ENCODE measurements at places on chromosomes 11 and 22.

DNA sequence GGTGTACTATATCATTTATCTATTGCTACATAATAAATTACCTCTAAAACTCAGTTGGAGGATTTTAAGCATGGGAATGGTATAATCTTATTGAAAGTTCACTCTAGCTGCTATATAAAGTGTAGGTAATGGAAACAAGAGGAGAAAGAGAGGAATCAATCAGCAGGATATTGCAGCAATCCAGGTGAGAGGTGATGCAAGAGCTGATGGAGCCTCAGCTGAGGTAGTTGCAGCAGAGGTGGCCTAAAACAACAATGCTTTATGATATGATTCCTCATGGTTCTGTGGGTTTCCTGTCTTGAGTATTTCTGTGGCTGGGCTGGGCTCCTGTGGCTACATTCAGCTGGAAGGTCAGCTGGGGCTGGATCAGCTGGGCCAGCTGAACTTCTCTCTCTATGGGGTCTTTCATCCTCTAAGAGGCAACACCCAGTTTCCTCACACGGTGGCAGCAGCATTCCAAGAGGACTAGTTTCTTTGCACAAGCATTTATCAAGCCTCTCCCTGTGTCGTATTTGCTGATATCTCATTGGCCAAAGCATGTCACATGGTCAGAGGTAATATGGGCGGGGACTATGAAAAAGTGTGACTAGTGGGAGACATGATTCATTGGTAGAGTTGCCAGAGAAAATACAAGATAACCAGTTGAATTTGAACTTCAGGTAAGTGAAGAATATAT lies 135.4 kb upstream of the LARGE1 start:
- no peak for DNase-seq

DNA sequence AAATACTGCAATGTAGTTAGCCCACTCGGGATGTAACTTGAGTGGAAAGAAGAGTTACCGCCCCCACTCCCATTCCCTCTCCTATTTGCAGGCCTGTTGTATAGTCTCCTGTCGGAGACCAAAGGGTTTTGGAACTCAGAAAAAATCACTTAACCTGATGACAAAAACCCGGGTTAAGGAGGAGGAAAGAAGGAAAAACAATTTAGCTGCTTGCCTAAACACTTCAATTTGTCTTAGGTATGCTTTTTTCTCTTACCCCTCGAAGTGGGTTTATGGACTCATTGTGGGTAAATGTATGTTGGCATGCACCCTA lies 2.2 kb downstream of the YAP1 start:
- no peak for DNase-seq

GRCh38 chr11:70933981-70934583 lies 318.3 kb downstream of the SHANK2 start:
- DNase-seq, result no peak

GRCh38 chr11:86625544-86625943 lies 46.9 kb downstream of the ME3 start:
- DNase-seq, result no peak

GRCh38 chr22:17429516-17429915 lies 60.3 kb downstream of the CECR2 start:
- no peak for DNase-seq

DNA sequence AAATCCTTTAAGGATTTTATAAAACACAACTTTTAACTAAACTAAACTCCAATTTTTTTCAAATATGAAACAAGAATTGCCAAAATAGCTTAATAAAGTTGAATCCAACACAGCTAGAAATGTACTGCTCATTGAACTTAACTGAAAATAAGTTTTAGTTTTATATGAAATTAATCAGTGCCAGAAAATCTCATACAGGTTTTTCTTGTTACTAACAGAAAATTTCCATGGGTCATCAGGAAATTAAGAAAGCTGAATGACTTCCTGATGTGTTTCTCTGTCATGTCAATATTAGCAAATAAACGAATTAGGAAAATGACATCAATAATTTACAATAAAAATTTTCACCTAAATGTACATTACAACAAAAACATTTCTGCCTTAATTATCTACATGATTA lies 3.5 kb downstream of the CCDC73 start:
- no peak for DNase-seq

DNA sequence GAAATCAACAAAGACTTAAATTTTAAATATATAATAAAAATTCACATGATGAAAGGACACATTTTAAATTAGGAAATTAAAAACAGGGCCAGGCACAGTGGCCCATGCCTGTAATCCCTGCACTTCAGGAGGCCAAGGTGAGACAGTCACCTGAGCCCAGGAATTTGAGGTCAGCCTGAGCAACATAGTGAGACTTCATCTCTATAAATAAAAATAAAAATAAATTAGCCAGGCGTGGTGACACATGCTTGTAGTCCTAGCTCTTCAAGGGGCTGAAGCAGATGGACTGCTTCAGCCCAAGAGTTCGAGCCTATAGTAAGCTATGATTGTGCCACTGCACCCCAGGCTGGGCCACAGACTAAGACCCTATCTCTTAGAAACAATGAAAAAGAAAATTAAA lies 29.3 kb downstream of the RRAS2 start:
- DNase-seq, result no peak

DNA sequence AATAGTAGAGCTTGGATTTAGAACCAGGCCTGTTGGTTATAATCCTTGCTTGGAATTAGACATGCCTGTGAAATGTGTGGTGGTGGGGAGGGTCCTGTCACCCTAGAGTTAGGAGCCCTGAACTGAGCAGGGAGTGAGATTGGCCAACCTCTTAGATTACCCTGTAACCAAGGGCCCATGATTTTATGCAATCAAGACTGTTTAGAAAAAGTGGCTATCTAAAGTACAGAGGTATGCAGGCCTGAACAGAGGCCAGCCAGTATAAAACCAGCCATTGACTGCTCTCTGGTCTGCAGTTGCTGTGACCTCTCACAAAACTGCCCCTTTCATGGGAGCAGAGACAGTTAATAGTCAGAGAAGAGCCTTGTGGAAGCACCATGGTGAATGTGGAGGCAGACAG lies 36.2 kb downstream of the SERPINH1 start:
- no peak for DNase-seq

DNA sequence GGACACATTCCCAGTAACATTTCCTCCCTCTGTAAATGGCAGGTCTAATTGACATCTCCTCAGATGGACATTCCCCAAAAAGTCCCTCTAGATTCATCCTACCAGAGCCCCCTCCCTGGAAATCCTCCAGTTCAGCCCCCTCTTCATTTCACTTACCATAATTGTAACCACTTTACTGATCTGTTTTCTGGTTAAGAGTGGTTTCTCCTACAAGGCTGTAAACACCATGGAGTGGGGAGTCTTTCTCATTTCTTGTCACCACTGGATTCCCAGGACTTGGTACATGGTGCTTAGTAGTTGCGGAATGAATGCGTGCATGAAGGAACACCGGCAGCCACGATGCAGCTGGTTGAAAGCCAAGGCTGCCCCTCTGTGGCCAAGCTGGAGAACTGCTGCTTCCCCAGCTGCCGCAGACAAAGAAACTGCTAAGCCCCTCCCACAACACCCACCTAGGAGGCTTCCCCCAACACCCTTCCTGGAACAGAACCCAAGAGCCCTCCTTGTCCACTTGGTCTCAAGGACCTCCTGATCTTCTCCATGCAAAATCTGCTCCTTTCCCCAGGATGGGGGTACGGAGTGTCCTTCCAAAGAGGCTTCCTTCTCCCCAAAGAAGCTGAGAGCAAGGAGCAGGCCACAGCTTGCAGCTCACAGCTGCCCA lies 18.6 kb upstream of the SCARF2 start:
- peak; percentile 52 for DNase-seq

DNA sequence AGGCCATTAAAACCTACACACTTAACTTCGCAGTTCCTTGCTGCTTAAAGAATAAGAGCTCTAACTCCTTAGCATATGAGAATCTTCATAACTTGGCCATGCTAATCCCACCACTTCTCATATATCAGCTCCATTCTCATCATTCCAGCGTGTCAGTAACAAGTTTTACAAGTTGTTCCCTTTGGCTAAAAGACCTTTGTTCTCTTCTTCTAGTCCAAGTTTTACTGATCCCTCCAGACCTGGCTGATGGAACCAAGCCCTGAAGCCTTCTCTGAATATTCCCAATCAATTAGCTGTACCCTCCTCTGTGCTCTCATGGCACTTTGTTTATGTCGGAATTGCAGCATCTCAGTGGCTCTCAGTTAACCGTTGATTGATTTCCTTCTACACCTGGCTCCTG lies 35.8 kb downstream of the GAB2 start:
- no peak for DNase-seq

- DNase-seq, result no peak
Measured at GRCh38 chr11:15609445-15609844, 494.7 kb downstream of the INSC start.

DNA sequence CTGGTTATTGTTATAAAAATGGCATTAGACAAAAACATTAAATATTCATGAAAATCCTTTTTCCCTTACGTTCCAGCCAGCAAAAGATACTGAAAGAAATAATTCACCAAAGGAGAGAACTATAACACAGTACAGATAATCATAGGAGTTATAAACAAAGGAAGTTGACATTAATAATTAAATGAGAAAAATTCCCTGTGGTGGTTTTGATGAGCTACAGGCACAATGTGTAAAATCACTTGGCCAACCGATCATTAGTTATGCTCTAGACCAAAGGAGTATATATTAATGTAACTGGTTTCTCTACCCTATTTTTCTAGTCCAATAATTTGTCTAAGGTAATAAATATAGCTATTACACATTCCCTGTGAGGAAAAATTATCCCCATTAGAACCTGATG lies 534.7 kb downstream of the CNTN5 start:
- DNase-seq, result no peak

DNA sequence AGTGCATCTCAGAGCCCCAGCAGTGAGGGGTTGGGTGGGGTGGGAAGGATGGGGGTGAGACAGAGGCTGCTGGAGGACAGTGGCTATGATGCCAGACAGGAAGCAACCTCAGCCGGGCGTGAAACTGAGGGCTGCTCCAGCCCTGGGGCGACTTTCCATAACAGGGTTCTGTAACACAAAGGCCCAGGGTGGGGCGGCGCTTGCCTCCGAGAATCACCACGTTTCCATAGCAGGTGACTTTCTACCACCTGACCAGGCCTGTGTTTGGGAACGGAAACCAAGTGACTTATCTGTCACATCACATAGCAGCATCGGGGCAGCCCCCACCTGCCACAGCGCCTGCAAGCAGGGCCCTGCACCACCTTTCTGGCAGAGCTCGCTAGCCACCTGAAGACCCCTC lies 85.8 kb downstream of the TRMU start:
- no peak for DNase-seq

DNA sequence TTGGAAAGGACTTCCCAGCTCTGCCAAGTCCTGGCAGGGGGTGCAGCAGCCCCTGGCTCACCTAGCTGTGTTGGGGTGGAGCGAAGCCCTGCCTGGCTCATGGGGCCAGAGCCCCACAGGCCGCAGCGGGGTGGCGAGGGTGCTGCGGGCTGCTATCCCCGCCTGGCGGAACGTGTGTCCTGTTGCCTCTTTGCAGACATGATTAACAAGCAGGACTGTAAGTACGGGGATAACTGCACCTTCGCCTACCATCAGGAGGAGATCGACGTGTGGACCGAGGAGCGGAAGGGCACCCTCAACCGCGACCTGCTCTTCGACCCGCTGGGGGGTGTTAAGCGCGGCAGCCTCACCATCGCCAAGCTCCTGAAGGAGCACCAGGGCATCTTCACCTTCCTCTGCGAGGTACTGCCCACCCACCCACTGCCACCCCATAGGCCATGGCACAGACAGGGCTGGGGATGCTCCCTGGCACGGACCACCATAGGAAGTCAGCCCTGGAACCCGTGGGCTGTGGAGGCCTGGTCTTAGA lies 35.9 kb upstream of the TEF start:
- no peak for DNase-seq

- no peak for DNase-seq
Measured at GRCh38 chr22:46641811-46642266, 21.7 kb downstream of the GRAMD4 start.

DNA sequence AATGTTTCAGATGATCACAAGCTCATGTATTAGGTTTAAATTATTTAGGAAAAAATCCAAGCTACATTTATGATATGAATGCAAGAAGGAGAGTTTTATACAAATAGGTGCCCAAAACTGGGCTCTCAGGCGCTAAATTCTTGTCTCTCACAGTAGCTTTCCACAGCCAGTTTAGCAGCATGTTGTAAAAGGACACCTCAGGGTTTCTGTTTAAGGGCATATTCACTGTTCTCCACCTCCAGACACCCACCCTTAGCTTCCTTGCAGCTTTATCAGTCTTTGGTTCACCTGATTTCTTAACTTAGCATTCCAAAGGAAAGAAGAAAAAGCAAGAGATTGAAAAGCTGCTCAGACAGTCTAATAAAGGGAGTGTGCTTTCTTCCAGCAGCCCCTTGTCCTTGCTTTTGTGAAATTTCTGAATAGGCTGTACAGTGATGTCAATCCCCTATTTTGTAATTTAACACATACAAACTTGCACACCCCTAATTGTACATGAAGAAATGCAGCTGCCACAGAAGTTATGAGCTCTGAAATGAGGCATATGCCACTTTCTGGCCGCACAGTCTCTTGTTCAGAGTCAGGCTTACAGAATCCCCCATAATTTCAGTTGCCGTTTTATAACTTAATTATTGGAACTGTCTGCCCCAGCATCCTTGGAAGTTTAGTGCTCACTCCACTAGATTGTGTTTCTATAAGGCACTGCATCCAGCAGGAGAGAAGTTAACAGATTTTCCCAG lies 262.1 kb downstream of the DDX10 start:
- DNase-seq, result no peak

GRCh38 chr11:129637473-129637872 lies 178.2 kb upstream of the TMEM45B start:
- DNase-seq, result no peak

- no peak for DNase-seq
Measured at GRCh38 chr22:47307326-47307725, 544.9 kb downstream of the TBC1D22A start.

GRCh38 chr11:106322106-106322505 lies 244.6 kb downstream of the AASDHPPT start:
- DNase-seq, result no peak

DNA sequence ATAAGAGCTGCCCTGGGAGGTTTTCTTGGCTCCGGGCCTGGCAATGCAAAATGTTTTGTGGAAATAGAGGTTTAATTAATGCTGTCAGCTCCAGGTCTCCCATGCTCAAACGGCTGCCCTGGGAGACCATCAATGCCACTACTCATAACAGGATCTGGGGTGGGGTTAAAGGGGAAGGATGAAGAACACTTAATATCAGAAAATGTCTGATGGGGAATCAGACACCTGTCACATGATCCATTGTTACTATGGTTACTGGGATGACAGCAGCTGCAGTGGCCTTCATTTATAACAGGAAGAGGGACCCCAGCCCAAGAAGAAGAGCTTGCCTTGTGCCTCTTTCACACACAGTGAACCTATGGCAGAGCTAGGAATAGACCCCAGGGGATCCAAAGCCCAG lies 2.2 kb upstream of the SYT13 start:
- DNase-seq, result no peak

DNA sequence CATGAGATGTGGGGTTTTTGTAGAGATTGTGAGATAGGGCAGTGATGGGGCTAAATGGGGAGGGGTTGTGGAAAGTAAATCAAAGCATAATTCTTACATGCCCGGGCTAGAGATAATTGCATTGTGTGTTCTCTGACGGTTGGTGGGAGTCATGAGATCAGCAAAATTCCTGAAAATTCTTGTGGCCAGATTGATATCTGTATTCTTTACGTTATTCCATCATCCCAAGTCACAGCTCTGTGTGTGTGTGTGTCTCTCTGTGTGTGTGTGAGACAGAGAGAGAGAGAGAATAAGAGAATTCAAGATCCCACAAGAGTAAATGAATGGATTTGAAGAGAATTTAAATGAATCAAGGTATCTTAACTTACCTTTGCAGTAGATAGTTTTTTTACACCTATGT lies 138.6 kb upstream of the ARHGAP20 start:
- no peak for DNase-seq

All from stimulated activated CD4-positive, alpha-beta T cell treated with anti-CD3 and anti-CD28 coated beads, TNF-alpha, amount 100 ng/mL, for 48 hours (primary cell).